Umbilical cord (tissue), 2 donors: ENCODE measurements at places on chromosomes 12 and 14. TPM values are rescaled to one million over a fixed set of nuclear protein-coding genes. Genes with fewer than 3 reads are reported as not detected.

DNA sequence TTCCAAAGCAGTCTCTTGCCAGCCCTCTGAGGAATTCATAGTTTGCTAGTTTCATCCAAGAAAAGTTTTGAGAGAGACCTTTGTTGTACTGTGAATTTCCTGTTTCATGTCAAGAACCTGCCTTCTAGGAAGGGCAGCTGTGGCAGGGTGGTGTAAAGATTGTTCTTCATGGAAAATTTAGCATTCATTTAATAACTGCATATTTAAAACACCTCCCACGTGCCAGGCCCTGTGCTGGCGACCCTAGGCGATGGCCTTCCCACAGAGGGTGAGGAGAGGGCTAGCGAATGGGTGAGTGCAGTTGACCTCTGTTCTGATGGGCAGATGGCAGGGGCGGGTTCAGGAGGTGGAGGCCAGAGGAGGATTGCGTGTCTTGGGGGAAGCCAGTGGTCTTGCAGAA lies 43.2 kb downstream of the MLXIP start:
- DNase-seq: no peak

Gene KRT74
- 3.4 TPM for total RNA-seq

Gene C12orf60
- total RNA-seq: 3.6 TPM

Gene KRT75
- not detected for total RNA-seq

- no peak for DNase-seq
Observed at GRCh38 chr12:7205091-7205490, 15.6 kb downstream of the PEX5 start.

GRCh38 chr12:50564237-50564947 lies 59.6 kb downstream of the DIP2B start:
- no peak for DNase-seq

GRCh38 chr12:105995961-105996431 lies 142.8 kb downstream of the NUAK1 start:
- no peak for DNase-seq

Gene ZFC3H1
- 55.6 TPM for total RNA-seq

Gene ADGRD1
- total RNA-seq: 4.1 TPM

DNA sequence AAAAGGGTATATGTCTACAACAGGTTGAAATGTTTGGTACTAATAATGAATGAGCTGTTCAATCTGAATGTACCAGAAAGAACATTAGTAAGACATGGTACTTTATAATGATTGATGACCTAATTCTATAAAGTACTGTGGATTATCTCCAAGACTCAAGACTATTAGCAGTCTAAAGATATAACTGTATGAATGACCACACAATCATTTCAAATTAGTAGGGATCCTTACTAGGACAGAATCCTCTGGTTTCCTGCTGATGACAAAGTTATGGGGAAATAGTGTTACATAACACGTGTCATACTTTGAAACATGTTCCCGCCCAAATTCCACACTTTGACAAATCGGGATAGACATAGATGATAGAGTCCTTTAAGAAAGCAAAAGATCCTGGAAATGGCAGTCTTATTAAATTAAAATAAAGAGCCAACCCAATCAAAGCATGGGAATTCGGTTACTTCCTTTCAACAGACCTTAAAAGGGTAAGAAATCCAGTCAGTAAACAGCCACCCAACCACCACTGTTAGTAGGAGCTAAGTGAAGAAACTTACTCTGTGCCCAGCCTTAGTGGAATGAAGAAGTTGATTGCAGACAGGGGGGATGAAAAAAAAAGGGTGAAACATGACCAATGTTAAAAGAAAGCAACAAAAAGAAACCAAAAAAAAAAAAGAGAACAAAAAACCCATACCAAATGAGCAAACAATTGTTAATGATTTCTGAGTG lies 2.8 kb downstream of the VPS29 start:
- peak; percentile 1 for DNase-seq

GRCh38 chr14:51743588-51744000 lies 91.9 kb downstream of the FRMD6 start:
- no peak for DNase-seq

DNA sequence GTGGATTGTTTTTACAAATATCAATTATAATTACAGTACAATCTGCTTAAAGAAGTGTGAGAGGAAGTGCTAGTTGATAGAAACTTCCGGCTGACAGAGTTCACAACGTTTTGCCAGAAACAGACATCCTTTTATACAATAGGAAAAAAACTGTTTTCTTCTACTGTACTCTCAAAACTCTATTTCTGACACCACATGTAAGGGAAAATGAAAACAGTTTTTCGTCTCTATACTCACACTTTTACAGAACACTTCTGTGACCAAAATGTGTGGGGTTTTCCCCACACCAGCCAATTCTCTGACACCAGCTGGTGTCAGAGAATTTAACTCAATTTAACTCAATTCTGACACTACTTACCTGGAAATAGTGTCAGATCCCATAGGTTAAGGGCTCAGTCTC lies 24.2 kb upstream of the HIF1A start:
- no peak for DNase-seq

GRCh38 chr14:89384023-89384422 lies 33.0 kb downstream of the FOXN3 start:
- DNase-seq: no peak

DNA sequence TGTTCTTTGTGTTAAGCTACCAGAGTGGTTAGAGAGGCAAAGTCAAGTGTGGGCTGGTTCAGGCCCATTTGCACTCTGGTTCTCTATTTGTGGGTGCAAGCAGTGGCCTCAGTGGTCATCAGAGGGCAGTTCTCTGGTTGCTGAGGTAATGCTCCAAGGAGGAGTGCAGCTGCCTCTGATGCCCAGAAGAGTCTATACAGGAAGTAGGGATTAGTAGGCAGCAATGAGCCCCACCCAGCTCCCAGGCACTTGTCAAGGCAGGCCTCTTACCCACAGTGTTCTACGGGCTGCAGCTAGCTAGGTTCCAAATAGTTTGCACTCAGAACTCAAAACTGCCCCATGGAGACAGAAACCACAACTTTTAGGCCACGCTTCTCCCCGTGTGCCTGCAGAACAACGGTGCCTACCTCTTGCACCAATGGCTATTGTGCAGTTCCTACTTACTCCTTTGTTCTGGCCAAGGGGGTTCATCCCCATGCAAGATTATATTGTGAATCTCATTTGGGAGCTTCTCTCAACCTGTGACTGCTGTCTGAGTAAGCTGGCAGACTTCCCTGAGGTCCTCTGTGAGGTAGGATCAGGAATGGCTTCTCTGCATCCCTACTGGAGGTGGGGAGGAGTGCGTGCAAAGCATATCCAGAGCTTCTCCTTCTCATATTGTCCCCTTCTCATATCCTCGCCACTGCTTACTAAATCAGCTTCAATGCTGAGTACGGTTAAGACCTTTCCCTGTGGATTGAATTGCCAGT lies 410.3 kb upstream of the LMO3 start:
- no peak for DNase-seq

GRCh38 chr14:20627346-20628027 lies 14.0 kb downstream of the OR6S1 start:
- no peak for DNase-seq

Gene DYRK4
- 19.7 TPM for total RNA-seq

Gene PTPRB
- 29.4 TPM for total RNA-seq

GRCh38 chr12:3463921-3464320 lies 27.1 kb upstream of the PRMT8 start:
- no peak for DNase-seq

Gene ADCY6
- total RNA-seq: 20.0 TPM

Gene EFS
- total RNA-seq: 12.5 TPM

Gene NKX2-8
- total RNA-seq: not detected

DNA sequence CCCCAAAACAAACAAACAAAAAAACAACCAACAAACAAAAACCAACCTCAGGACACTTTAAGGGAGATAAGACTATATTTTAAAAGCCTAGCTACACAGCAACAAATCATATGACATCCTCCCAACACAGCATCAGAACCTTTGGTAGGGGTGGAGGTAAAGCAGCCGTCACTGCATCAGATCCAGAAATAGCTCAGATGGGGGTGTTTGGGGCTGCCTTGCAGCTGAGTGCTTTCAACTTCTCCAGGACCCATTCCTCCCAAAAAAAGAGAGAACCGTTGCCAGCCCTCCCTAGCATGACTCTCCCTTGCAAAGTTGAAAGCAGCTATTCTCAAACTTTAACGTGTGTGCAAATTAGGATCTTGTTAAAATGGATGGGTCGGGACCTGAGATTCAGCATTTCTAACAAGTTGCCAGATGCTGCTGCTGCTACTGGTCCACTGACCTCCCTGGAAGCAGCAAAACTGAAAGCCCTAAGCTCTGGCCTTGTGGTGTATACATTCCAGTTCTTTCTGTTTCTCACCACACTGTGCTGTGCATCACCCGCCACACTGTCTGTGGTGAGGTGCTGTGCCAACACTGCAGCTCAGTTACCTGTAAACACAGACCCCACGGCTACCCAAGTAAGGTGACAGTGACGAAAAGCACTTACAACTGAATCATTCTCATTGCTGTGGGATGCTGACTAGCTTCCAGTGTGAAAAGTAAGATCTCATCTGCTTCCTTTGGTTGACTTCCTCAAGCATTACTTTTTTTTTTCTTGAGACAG lies 54.0 kb downstream of the SLC38A1 start:
- DNase-seq: no peak

Gene SOAT2
- total RNA-seq: not detected

DNA sequence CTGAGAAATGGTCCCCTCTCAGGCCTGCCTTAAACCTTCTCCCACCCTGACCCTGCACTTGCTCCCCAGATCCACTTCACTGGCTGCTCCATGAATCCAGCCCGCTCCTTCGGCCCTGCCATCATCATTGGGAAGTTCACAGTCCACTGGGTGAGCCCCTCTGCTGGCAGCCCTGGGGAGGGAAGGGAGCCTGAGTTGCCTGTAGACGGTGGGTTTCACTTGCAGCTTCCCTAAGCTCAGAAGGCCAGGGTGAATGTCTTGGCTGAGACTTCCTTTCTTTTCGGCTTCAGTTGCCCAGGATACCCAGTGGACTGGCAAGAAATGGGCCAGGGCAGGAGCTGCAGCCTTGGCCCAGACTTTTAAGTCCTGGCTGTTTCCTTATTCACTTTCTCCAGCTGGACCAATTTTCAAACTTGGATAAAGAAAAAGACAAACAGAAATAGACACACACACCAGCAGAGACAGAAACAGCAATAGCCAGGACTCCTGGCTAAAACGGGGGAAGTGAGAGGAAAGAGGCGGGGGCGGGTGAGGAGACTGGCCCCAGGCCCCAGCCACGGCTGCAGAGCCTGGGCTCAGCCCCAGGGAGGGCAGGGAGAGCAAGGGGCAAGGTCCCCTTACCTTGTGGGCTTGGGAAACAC lies 2.0 kb downstream of the AQP6 start:
- no peak for DNase-seq

GRCh38 chr12:93938317-93938716 lies 210.1 kb upstream of the PLXNC1 start:
- DNase-seq: no peak
